ENCODE measurements at places on chromosomes 4 and X.

DNA sequence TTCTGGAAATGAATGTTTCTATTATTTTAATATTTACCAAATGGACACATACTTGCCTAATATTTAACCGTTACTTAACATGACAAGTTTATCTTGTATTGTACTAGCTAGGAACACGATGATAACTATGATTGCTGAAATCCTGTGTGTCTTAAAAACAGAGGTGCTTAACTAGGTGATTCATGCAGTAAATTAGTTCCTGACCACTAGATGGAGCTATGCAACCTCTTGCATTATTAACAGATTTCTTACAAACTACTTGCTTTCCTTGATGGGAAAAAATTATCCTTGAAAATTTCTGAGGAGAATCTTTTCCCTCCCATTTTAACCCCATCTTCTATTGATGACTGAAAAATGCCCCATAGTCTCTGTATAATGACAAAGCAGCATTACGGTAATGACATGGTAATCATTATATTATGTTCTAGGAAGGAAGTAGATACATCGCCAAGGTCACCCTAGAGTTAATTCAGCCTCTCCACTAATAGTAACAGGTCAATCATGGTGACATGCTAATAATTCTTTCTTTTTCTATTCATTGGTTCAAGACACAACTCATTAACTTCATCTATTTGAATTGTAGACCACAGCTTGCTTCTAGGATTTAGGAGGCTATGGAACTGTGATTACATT lies 844.2 kb downstream of the RAPGEF2 start:
- peak; percentile 42 for DNase-seq

- no peak for DNase-seq
Measured at GRCh38 chr4:100949350-100949935, 397.9 kb downstream of the PPP3CA start.

DNA sequence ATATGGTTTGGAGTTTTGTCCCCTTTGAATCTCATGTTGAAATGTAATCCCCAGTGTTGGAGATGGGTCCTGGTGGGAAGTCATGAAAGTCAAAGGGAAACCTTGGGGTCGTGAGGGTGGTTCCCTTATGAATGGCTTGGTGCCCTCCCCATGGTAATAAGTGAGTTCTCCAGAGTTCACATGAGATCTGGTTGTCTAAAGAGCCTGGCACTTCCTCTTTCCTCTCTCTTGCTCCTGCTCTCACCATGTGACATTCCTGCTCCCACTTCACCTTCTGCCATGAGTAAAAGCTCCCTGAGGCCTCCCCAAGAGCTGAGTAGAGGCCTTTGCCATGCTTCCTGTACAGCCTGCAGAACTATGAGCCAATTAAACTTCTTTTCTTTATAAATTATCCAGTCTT lies 5.5 kb upstream of the IL15 start:
- no peak for DNase-seq

GRCh38 chrX:30888526-30889146 lies 418 bp downstream of the TAB3 start:
- DNase-seq = peak; percentile 29

DNA sequence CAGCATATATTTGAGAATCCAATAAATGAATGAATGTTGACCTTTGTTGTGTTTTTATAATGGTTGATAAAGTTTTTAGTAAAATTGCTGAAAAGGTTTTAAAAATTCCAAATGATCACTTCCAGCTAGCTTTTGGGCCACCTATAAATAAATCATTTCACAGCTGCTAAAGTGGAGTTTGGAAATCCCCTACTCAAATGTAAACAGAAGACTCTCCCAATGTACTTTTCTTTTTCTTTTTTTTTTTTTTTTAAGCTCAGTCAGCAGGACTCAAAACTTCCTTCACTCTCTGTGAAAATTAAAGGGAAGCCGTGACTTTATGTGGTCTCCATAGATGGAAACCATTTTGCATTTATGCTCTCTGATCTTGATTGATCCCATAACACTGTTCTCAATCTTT lies 45.2 kb downstream of the CXCL13 start:
- no peak for DNase-seq

- peak; percentile 73 for DNase-seq
Measured at GRCh38 chrX:23662187-23662586, 5.1 kb upstream of the PRDX4 start.

- no peak for DNase-seq
Measured at GRCh38 chrX:148229801-148230303, 248.7 kb downstream of the FMR1NB start.

GRCh38 chr4:116599859-116600258 lies 485.5 kb downstream of the TRAM1L1 start:
- no peak for DNase-seq

DNA sequence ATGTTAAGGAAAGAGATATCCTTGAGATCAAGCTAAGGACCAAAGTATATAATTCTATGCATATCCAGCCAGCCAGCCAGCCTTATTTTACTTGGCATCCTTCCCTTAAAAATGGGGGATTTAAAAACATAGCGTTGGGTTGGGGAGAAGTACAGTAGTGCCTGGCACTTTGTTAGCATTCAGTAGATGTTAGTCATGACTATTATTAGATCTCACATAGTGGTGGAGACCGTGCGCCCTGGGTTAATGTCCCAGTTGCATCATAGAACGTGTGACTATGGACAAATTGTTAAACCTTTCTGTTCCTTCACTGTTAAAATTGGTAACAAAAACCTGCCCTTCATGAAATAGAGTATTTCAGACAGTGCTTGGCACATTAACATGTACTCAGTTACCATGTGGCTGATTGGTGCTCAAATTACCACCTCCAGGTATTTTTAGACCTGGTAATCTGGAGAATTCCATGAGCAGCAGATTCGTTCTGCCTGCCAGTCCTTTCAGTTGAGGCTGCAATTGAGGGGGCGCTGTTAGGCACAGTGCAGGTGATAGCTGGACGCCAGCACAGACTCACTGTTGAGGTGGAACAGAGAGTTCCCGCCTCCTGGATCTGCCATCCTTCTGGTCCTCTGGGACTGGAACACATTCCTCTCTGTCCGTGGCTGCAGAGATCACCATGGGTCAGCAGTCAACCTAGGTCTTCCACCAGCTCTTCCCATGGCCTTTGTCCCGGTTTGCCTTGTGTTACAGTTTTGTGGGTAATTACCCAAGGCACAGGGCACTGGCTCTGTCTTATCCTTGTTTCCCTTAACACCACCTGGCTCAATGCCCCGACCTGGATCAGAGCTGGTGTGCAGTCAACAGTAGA lies 31.7 kb downstream of the RBBP7 start:
- DNase-seq = no peak

DNA sequence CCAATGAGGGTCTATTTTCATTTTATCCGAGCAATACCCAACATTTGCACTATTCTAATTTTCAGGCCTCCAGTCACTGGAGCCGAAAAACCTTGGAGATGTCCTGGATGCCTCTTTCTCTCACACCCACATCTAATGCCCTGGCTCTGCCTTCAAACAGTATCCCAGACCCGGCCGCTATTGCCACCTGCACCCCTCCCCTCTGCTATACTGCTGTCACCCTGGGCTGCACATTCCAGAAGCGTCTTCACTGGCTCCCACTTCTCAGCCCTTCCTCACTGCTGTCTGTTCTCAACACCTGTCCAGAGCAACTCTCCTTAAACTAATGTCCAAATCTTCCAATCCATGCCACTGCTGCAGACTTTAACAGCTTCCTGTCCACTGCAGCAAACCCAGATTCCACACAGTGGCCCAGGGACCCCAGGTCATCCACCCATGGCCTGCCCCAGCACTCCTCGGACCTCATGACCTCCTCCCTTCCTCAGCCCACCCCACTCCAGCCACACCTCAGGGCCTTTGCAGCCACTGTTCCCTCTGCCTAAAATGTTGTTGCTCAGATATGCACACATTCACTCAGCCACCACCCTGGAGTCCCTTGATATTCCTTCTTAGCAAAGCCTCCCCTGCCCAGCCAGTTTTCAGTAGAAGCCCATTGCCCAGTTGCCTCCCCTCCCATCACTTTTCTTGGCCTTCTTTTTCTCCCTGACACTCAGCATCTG lies 30.5 kb upstream of the PPP2R2C start:
- DNase-seq = no peak

GRCh38 chrX:132565273-132565672 lies 76.4 kb upstream of the MBNL3 start:
- DNase-seq = no peak

GRCh38 chrX:3577551-3577950 lies 135.9 kb downstream of the PRKX start:
- DNase-seq = no peak

DNA sequence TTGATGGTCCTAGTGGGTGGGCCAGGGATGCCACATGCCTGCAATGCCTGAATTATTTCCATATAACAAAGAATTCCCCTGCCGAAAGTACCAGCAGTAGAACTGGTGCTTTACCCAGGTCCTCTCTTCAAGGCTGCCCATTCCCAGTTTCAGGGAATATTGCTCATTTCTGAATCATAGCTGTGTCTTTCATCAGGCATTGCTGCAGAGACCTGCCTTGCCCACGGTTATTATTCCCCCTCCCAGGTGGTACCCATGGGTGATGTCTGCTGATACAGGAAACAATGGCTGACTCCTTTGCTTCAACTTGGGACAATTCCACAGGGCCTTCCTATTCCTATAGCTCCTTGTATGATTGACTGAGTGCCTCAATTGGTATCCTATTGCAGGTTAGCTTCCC lies 9.7 kb upstream of the IQCM start:
- DNase-seq = no peak

GRCh38 chrX:109918753-109919152 lies 84.2 kb upstream of the TMEM164 start:
- no peak for DNase-seq

- no peak for DNase-seq
Measured at GRCh38 chr4:179804440-179804839, 2362.2 kb upstream of the AGA start.

- no peak for DNase-seq
Measured at GRCh38 chr4:118410138-118410537, 57.3 kb upstream of the PRSS12 start.

DNA sequence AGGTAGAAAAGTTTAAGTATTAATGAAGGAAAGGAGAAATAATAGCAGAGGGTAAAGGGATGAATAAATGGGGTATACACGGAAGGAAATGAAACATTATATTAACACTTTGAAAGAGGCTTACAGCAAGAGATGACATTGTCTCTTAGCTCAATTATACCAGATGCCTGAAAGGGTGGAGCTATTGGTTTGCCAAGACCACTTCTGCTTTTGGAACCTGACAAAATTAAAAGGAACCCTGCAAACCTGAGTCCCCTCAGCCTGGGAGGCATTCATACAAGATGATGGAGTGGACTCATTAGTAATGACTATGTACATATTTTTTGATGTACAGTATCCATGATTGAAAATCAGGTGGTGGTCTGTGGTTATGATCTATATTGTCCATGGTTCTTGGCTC lies 45.1 kb upstream of the HPF1 start:
- no peak for DNase-seq

GRCh38 chr4:68683034-68683433 lies 12.6 kb upstream of the UGT2B15 start:
- no peak for DNase-seq

DNA sequence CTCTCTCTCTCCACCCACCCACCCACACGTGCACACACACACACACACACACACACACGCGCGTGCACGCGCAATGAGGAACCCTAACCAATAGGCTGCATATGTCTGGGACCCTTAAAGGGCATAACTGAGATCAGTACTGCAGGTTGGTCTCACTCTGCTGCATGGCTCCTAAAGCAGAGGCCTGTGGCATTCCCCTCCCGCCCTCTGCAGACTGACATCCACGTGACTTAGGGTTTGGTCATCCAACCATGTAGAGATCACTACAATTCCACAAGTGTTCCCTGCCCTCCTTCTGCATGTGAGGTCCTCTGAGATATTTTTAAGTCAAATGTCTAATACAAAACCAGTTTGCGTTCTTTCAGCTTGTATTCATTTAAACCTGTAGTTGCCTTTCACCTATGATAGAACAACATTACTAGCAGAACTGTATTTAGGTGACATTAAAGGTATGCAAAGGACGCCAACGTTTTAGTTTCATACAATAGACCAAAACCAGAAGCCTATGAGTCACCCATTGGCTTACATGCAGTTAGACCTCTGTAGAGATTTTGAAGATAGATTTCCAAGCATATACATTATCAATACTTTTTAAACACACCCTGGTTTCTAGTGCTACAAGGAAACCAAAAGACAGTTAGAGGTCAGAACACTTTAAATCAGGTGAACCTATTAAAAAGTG lies 10.1 kb downstream of the XAGE5 start:
- no peak for DNase-seq

GRCh38 chrX:134908356-134908755 lies 82.4 kb upstream of the SMIM10 start:
- peak; percentile 34 for DNase-seq

- DNase-seq = peak; percentile 38
Measured at GRCh38 chr4:681736-682451, 7.1 kb downstream of the SLC49A3 start.

- no peak for DNase-seq
Measured at GRCh38 chr4:35538807-35539206, 705.5 kb downstream of the ARAP2 start.

GRCh38 chrX:32280489-32280888 lies 930.9 kb downstream of the DMD start:
- no peak for DNase-seq

GRCh38 chrX:10526451-10526850 lies 93.9 kb downstream of the MID1 start:
- DNase-seq = no peak

DNA sequence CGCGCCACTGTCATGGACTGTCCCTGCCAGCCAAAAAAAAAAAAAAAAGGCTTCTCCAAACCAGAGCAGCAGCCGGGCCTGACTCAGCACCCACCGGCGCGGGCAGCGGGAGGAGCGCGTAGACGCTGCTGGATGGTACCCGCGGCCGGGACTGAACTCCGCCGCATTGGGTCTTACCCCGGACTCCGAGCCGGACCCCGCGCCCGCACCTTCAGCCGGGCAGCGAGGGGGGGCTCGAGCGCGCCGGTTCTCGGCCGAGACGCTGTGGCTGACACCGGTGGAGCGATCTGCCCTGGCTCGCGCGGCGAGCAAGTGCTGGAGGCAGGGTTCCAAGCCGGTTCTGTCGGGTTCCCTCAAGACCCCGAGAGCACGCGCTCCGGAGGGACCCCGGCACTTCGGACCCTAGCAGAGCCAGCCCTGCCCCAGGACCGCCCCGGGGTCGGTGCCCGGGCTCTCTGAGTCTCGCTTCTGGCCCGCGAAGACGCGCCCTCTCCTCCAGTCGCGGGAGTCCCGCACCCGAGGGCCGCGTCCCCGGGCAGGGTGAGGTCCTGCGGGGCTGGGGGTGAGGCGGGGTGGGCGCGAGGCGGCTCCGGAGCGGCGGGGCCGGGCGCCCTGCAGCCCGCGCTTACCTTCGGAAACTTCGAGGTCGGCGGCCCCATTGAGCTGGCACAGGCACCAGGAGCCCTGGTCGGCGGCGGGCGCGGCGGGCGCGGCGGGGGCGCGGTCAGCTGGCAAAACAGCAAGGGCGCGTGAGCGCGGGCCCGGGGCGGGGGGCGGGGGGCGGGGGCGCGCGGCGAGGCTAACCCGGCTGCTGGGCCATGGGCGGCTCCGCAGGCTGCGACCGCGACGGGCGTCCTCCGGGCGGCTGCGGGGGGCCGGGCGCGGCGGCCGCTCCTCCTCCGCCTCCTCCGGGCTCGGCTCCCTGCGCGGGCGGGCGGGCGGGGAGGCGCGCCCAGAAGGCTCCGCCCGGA lies 11.8 kb upstream of the MAN2B2 start:
- DNase-seq = no peak

GRCh38 chrX:119706616-119707015 lies 13.6 kb upstream of the SEPTIN6 start:
- DNase-seq = peak; percentile 71

- DNase-seq = no peak
Measured at GRCh38 chr4:89411539-89412309, 104.1 kb upstream of the GPRIN3 start.

Measured in activated CD4-positive, alpha-beta T cell treated with anti-CD3 and anti-CD28 coated beads, Interleukin-10, Interleukin-2, amounts not matched to agents 100 ng/mL and 50 ng/mL, durations not matched to agents 16 hours and 8 hours (primary cell).